ENCODE measurements at places on chromosomes 12 and 14. TPM values are rescaled to one million over a fixed set of nuclear protein-coding genes. Genes with fewer than 3 reads are reported as not detected.

The NEDD1 gene
- 20.5 TPM for total RNA-seq

The TMEM117 gene
- total RNA-seq = 2.0 TPM

The MORN3 gene
- 0.33 TPM for total RNA-seq

The OTUB2 gene
- 4.0 TPM for total RNA-seq

The RPL6 gene
- 1,999 TPM for total RNA-seq

The BTBD6 gene
- 44.7 TPM for total RNA-seq

The TROAP gene
- total RNA-seq = 78.5 TPM

The NRIP2 gene
- not detected for total RNA-seq

The TAS2R30 gene
- not detected for total RNA-seq

The RPL10L gene
- not detected for total RNA-seq

The C3AR1 gene
- total RNA-seq = not detected

The TAS2R31 gene
- not detected for total RNA-seq

The FOS gene
- 9.8 TPM for total RNA-seq

The VASH1 gene
- total RNA-seq = 3.6 TPM

The E2F7 gene
- total RNA-seq = 8.2 TPM

The CELA1 gene
- total RNA-seq = not detected

The KRT8 gene
- total RNA-seq = 4,320 TPM

The TMEM30B gene
- total RNA-seq = 0.09 TPM

The RPS6KL1 gene
- total RNA-seq = 0.55 TPM

The ISM2 gene
- total RNA-seq = 0.38 TPM

The SELPLG gene
- 0.87 TPM for total RNA-seq

The FGF23 gene
- not detected for total RNA-seq

The ENTPD5 gene
- 6.0 TPM for total RNA-seq

The SLC7A7 gene
- 16.5 TPM for total RNA-seq

All from A549 treated with ZK216348 at 1 μM for 4 hours (cell line).